ENCODE measurements at places on chromosomes 7 and 10. TPM values are rescaled to one million over a fixed set of nuclear protein-coding genes. Genes with fewer than 3 reads are reported as not detected.

TYSND1 gene
- polyA plus RNA-seq = 5.5 TPM

LDB3 gene
- 2.7 TPM for polyA plus RNA-seq

VSTM4 gene
- polyA plus RNA-seq = 2.1 TPM

FKBP6 gene
- polyA plus RNA-seq = not detected

ADRB1 gene
- 0.76 TPM for polyA plus RNA-seq

LRMDA gene
- polyA plus RNA-seq = 24.7 TPM

C10orf67 gene
- polyA plus RNA-seq = not detected

DNA sequence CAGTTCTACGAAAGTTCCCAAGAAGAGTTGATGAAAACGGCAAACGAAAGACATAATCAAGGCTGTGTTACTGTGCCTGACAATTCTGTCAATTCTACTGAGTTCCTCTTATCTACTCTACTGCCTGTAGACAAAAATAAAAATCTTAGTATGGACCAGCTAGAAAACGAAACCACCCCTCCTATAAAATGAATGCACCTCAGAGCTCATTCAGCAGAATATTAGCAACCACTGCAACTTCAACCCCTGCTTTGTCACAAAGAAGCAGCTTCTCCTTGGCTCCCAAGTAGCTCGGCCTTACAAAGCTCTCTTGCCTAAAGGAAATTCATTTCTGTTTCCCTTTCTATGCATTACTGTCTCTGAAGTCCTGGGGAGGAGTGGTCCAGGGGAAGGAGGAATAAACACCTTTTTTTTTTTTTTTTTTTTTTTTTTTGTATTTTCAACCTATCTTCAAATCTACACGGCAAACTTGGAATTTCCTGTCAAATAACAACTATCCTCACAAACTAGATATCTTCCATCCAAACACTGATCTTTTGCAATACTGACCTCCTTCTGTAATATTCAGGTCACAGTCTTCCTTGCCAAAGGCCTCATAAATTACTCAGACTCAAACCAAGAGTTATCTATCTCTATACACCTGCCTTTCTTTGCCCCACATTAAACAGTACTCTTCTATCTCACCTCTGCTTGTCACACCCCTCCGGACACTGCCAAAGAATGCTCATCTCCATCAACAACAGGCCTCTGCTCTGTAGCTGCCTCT, 74.3 kb downstream of the GLI3 start:
- DNase-seq = no peak
- no peaks in the 10 kb centered on the region for H3K4me1 ChIP-seq
- H3K27ac ChIP-seq = no peak overlapping the region
- H3K36me3 ChIP-seq = no peaks in the 10 kb centered on the region
- no peaks in the 10 kb centered on the region for H3K27me3 ChIP-seq

GRCh38 chr7:55121249-55121648, 102.4 kb downstream of the EGFR start:
- no peak for DNase-seq
- peak overlapping the region; percentile 7 for H3K27ac ChIP-seq
- H3K4me3 ChIP-seq = no peak overlapping the region
- H3K27me3 ChIP-seq = no peaks in the 10 kb centered on the region

DNA sequence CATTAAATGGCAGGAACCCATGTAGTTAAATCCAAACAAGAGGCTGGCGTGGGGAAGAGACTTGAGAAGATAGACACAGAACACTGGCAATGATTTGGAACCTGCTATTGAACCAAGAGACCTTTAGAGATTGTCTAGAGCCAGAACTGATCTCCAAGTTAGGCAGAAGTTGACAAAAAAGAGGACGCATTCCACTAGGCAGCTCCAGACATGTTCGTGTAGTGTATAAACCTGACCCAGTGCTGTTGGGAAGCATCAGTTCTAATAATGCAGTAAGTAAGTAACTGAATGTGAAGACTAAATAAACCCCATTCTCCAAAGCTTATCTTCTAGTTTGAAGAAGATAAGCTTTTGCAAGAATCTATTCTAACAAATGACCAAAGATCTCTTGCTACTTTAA, 50.8 kb downstream of the AP3M1 start:
- H3K4me3 ChIP-seq = no peak overlapping the region
- H3K36me3 ChIP-seq = peaks cover 69% of the 10 kb centered on the region
- no peaks in the 10 kb centered on the region for H3K27me3 ChIP-seq
- no peaks in the 10 kb centered on the region for H3K4me1 ChIP-seq
- DNase-seq = no peak
- H3K27ac ChIP-seq = no peak overlapping the region

GRCh38 chr10:42887734-42888503, 105.3 kb downstream of the BMS1 start:
- H3K27ac ChIP-seq = no peak overlapping the region
- no peaks in the 10 kb centered on the region for H3K4me1 ChIP-seq
- H3K4me3 ChIP-seq = no peak overlapping the region
- no peaks in the 10 kb centered on the region for H3K36me3 ChIP-seq
- no peak for DNase-seq

GRCh38 chr10:81034383-81034782, 496.7 kb downstream of the SH2D4B start:
- H3K4me1 ChIP-seq = no peaks in the 10 kb centered on the region
- no peak overlapping the region for H3K27ac ChIP-seq
- no peak overlapping the region for H3K4me3 ChIP-seq
- H3K27me3 ChIP-seq = no peaks in the 10 kb centered on the region

DNA sequence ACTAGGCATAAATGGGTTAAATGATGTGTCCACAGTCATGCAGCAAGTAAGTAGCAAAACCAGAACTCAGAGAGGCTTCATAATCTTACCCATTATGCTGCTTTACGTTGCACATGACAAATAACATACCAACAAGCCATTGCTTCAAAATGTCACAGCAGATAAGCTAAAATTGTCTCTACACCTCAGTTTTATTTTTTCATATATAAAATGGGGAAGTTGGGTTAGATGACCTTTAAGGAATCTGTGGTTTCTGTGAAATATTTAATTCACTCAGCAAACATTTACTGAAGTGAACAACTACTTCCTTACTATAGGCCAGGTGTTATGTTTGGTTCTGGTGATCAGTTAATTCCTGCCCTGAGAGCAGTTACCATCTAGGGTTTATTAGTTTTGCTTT, 2.2 kb upstream of the ASCC1 start:
- no peak for DNase-seq
- no peak overlapping the region for H3K4me3 ChIP-seq
- H3K27me3 ChIP-seq = no peaks in the 10 kb centered on the region
- peak overlapping the region; percentile 85 for H3K27ac ChIP-seq
- peaks cover 48% of the 10 kb centered on the region for H3K4me1 ChIP-seq
- H3K36me3 ChIP-seq = peaks cover 25% of the 10 kb centered on the region

DNA sequence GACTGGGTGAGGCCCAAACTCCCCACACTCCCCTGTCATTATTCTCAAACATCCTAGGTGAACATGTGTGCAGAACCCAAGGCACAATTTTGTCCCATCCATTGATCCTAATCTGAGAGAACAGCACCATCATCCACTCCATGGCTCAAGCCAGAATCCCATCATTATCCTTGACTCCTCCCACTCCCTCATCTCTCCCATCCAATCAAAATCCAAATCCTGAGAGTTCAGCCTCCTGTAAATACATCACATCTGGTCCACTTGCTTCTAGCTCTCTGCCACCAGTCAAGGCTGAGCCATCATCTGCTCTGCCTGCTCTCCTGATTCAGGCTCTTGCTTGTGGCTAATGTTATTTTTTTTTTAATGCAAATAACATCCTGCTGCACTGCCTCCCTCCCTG, 75.9 kb upstream of the SLF2 start:
- H3K27ac ChIP-seq = no peak overlapping the region
- no peaks in the 10 kb centered on the region for H3K4me1 ChIP-seq
- no peak overlapping the region for H3K4me3 ChIP-seq
- no peaks in the 10 kb centered on the region for H3K36me3 ChIP-seq

- no peak overlapping the region for H3K4me3 ChIP-seq
- no peak for DNase-seq
- H3K27me3 ChIP-seq = no peaks in the 10 kb centered on the region
- no peaks in the 10 kb centered on the region for H3K4me1 ChIP-seq
Measured at GRCh38 chr7:64544010-64544409, 18.9 kb downstream of the ZNF680 start.

GRCh38 chr7:94295850-94296249, 98.8 kb upstream of the COL1A2 start:
- H3K27me3 ChIP-seq = no peaks in the 10 kb centered on the region
- H3K27ac ChIP-seq = peak overlapping the region; percentile 77
- no peaks in the 10 kb centered on the region for H3K4me1 ChIP-seq
- H3K4me3 ChIP-seq = no peak overlapping the region
- no peaks in the 10 kb centered on the region for H3K36me3 ChIP-seq

- H3K27me3 ChIP-seq = no peaks in the 10 kb centered on the region
- H3K36me3 ChIP-seq = no peaks in the 10 kb centered on the region
- DNase-seq = no peak
Measured at GRCh38 chr7:12434012-12434642, 30.5 kb upstream of the VWDE start.

GRCh38 chr10:124168991-124169802, 75.8 kb upstream of the CHST15 start:
- no peaks in the 10 kb centered on the region for H3K4me1 ChIP-seq
- H3K27ac ChIP-seq = no peak overlapping the region
- H3K27me3 ChIP-seq = no peaks in the 10 kb centered on the region
- no peak overlapping the region for H3K4me3 ChIP-seq
- H3K36me3 ChIP-seq = no peaks in the 10 kb centered on the region

GRCh38 chr10:30037620-30038336, 21.6 kb downstream of the JCAD start:
- no peak overlapping the region for H3K4me3 ChIP-seq
- H3K4me1 ChIP-seq = peaks cover 14% of the 10 kb centered on the region
- peaks cover 9% of the 10 kb centered on the region for H3K27me3 ChIP-seq
- no peak overlapping the region for H3K27ac ChIP-seq
- H3K36me3 ChIP-seq = no peaks in the 10 kb centered on the region

DNA sequence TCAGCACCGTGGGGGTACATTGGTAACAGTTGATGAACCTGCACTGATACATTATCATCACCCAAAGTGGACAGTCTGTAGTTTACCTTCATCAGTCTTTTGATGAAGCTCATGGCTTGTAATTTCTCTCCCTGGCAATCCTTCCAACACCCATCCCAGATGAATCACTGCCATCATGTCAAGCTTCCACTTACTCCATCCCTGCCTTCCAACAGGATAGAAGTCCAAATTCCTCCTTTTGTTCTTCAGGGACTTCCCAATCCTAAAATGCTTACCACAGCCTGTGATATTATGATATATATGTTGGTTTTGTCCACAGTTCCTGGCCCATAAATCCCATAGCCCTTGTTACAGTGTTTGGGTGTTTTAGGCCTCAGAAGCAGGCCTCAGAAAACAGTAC, 16.1 kb downstream of the SNX10 start:
- DNase-seq = no peak
- no peaks in the 10 kb centered on the region for H3K27me3 ChIP-seq
- no peaks in the 10 kb centered on the region for H3K4me1 ChIP-seq
- H3K36me3 ChIP-seq = no peaks in the 10 kb centered on the region
- peak overlapping the region; percentile 73 for H3K27ac ChIP-seq

GRCh38 chr10:43623351-43623750, 17.1 kb downstream of the ZNF485 start:
- DNase-seq = no peak
- peak overlapping the region; percentile 6 for H3K4me3 ChIP-seq
- H3K27me3 ChIP-seq = no peaks in the 10 kb centered on the region
- H3K27ac ChIP-seq = no peak overlapping the region
- H3K36me3 ChIP-seq = no peaks in the 10 kb centered on the region
- H3K4me1 ChIP-seq = no peaks in the 10 kb centered on the region

DNA sequence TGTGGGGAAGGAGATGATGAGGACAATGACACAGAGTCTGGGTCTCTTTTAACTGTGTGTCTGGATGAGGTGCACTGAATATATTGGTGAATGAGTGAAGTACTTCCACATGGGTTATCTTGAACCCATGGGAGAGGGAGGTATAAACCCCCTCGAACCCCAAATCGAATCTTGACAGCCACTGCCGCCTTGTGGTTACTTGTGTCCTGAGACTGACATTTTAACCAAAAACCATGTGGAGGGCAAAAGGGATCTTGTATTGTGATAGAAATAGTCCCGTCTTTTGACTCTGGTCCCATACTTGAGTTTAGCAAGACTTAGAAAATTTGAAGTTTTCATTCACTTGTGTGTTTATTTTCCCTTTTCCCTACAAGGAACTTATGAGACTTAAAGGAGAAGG, 283.3 kb downstream of the PHTF2 start:
- no peak overlapping the region for H3K4me3 ChIP-seq
- no peak for DNase-seq
- no peaks in the 10 kb centered on the region for H3K36me3 ChIP-seq
- H3K4me1 ChIP-seq = no peaks in the 10 kb centered on the region
- H3K27ac ChIP-seq = no peak overlapping the region

Data from stomach (tissue), 19 donors.